ENCODE measurements at places on chromosomes 6 and 20.
A peak's percentile ranks its signal among the peaks of the same experiment; 100 is the strongest.

- DNase-seq = no peak
Observed at GRCh38 chr20:50309280-50309763, 118.7 kb downstream of the CEBPB start.

DNA sequence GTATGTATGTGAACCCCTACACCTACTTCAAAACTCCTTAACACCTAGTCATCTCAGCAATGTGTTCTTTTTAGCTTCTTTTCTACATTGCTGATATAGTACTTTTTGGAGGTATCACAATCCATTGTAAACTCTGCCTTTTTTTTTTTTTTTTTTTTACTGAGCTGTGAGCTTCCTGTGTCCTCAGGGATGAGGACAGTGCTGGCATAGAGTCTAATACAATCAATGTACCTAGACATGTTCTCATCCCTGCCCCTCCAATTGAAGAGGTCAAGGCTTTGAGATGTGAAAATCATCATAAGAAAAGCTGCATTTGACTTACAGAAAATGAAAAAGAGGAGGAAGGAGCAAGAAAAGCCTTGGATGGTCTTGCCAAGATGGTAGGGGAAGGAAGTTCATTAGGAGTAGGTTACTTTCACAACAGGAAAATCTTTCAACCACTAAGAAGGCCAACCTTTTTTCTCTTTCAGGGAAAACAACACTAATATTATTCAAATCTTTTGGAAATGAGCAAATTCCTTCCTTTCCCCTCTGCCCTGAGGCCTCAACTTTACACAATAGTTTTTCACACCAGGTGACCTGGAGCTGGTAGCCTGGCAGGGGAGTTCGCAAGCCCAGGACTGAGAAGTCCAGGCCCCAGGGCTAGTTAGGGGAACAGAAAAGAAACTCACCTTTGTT is 2.8 kb upstream of the JARID2 start:
- no peak for DNase-seq

DNA sequence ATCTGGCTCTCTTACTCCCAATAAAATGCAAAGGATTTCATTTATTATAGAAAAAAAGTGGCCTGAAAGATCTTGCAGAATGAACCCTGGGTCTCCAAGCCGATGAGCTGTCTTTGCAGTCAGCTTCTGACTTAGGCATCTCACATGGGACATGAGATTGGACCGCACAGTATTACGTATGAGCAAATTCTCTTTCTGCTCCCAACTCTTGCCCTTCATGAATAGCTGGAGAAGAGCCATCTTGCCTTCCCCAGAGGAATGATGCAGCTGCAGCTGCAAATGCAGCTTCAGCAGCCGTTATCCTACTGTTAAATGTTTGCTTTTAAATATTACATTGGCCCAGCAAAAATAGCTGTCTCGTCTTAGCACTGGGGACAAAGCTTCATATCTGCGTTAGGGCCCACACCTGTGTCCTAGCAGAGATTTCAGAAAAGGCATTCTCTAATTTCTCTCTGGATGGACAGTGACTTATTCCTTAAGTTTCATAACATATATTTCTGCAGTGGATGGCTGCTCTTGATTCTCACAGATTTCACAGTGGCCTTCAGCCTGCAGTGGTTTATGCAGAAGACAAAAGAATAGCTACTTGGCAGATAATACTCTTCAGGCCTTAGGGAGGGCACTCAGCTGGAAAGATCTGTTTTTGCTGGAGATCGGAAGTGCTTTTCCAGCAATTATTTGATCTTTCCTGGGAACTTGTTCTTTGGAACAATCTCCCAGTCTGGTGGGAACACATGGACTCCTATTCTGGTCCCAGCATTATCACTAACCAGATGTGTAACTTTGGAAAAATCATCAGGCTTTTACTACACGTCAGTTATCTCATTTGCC is 129.2 kb downstream of the FYN start:
- peak; percentile 19 for DNase-seq

DNA sequence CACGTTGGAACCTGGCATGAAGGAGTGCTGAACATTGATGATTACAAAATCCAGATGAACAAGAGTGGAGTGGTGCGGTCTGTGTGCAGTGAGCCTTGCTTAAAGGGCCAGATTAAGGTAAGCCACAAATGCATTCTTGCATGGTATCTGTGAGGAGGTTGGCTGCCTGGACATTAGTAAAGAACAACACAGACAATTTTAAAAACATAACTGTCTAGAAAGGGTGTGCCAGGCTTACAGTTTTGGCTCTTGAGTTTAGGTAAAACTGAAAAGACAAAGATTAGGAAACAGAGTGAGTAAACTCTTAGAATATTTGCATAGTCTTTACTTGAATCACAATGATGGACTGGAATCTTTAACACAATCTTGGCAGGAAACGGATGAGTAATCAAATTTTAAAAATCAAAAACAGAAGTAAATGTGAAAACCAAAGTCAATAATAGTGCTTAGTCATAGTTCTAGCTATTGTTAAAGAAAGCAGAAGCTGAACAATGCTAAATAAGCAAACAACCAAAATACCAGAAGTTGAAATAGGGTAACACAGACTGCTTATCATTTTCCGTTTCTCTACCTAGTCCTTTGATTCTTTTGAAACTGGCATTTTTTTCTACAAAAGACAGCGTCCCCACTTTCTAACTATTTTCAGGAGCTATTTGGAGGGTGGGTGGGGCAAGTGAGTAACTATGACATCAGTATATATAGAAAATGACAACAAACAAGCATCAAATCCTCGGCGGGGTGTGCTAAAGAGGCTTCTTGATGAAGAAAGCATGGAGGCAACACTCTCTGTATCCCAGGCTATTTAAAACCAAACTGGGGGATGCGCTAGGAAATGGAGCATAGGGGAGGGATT is 185.8 kb upstream of the RAB32 start:
- DNase-seq = no peak

DNA sequence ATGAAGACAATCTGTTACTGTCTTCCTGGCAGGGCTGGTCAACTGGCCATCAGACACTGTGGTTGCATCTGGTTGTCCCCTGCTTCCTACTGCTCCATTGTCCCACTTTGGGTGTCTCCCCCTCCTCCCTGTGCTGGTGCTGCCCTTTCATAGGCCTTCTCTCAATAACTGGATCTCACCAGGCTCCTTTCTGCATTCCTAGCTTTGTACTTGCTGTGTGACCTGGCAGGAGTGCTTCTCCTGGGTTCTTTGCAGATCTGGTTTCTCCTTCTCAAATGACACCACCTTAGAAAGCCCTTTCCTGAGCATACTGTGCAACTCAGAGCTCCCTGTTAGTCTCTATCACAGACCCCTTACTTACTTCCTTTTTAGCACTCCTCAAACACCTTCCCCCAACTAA is 223.0 kb downstream of the BCKDHB start:
- DNase-seq = no peak

GRCh38 chr20:51021067-51022025 is 1.6 kb downstream of the KCNG1 start:
- DNase-seq = no peak

Data from frontal cortex (tissue), 4 donors.